ENCODE measurements at places on chromosomes 11 and 22.

DNA sequence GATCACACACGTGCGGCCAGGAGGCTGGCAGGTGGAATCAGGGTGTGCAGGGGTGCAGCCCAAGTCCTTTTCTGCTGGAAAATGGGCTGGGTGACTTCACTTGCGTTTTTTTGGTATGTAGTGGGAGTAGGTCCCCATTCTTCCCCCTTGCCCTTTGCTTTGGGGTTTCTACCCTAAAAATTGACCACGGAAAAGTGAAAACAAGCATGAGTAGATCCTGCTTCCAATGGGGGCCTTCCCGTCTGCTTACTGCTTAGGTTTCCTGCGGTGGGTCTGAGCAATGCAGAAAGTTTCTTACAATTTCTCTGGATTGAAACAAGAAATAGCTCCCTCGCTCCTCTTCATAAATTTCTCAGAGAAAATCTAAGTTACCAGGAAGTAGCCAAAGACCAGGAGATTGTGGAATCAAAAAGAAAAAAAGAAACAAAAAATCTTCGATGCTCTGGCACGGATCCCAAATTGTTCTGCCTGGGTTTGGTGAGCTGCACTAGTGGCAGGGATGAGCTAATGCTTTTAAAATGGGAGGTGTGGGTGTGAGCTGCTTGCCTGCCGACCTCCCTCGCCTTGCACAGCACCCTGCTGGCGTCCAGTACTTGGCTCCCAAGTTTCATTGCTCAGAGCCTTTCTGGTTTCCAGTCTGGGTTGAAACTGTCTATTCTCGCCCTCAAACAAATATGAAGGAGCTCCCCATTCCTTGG lies 2.4 kb downstream of the TIMP3 start:
- no peak for DNase-seq

DNA sequence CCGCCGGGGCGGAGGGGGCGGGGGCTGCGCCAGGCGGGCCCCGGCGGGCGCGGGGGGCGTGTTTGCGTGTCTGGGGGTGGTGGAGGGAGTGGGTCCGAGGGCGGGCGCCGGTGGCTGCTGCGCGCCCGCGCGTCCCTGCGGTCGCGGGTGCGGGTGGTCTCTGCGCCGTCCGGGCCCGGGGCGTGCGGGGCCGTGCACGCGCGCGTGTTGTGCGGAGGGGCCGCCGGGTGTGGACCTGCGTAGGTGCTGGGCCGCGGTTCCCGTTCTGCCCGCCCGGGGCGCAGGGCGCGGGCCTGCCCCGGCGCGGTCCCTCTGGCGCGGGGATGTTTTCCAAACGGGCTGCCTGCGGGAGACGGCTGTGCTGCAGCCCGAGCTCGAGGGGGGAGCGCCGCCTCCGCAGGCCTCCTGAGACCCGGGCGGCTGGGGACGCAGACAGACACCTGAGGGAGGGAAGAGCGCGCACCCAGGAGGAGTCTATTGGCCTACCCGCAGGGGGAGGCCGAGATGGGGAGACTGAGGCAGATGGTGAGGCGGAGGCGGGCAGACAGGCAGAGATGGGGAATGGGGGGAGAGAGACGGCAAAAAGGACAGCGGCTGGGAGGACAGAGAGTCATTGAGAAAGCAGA lies 442 bp downstream of the PELI3 start:
- no peak for DNase-seq

GRCh38 chr11:19059833-19060232 lies 684 bp downstream of the MRGPRX2 start:
- no peak for DNase-seq

DNA sequence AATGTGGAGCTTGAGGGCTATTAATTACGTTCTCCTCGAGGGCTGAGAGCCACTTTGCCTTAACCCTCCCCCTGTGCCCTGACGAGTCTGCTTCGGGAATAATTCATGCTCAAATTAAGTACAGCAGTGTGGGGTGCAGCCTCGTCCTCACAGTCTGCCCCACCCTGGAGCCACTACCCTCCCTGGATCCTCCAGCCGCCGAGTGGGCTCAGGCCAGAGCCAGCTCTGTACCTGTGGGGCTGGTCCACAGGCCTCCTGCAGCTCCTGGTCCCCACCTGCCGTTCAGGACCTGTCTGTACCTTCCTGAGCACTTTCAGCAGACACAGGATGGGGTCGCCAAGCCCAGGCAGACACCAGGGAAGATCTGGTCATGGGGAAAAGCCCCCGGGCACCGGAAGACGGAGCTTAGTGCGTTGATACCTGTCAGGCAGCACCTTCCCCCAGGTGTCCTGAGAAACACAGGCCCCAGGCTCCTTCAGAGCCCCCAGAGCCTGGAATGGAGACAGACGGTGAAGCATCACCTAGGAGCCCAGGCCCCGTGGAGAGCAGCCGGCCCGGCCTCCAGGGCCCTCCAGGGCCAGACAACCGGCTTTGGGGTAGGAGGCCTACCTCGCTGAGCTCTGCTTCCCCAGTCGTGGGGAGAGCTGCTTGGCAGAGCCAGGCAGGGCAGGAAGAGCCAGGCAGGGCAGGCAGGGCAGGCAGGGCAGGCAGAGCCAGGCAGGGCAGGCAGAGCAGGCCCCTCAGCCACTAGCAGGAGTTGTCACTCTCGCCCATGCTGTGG lies 9.7 kb downstream of the TSPAN32 start:
- DNase-seq = no peak

- DNase-seq = no peak
Measured at GRCh38 chr11:113255096-113255495, 59.3 kb upstream of the TTC12 start.

DNA sequence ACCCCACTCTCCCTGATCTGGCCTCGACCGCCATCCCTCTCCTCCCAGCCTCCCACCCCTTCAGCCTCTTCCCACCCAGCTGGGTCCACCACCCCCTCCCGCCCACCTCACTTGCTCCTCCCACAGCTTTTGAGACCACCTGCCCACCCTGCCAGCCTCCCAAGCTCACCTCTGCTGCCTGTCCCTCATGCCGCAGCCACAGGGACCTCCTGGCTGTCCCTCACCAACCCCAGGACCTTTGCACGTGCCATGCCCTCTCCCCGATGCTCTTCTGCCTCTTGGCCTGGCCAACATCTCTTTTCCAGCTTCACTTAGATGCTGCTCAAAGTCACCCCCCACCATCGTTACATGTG lies 6.5 kb downstream of the PNPLA5 start:
- no peak for DNase-seq

DNA sequence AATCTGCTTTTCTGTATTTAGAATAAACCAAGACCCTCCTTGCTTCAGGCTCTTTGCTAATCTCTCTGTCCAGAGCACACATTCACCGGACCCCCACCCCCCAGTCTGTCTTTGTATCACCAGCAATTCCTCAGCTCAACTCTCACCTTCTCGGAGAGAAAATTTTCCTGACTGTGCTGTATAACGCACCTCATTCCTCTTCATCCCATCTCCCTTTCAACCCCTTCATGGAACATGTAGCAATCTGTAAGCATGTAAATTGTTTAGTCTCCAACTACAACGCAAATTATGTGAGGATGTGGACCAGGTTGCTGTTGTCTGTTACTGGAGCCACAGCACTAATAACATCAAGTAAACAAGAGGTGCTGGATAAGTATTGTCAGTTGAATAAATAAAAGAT lies 349.8 kb downstream of the DCDC1 start:
- DNase-seq = no peak

DNA sequence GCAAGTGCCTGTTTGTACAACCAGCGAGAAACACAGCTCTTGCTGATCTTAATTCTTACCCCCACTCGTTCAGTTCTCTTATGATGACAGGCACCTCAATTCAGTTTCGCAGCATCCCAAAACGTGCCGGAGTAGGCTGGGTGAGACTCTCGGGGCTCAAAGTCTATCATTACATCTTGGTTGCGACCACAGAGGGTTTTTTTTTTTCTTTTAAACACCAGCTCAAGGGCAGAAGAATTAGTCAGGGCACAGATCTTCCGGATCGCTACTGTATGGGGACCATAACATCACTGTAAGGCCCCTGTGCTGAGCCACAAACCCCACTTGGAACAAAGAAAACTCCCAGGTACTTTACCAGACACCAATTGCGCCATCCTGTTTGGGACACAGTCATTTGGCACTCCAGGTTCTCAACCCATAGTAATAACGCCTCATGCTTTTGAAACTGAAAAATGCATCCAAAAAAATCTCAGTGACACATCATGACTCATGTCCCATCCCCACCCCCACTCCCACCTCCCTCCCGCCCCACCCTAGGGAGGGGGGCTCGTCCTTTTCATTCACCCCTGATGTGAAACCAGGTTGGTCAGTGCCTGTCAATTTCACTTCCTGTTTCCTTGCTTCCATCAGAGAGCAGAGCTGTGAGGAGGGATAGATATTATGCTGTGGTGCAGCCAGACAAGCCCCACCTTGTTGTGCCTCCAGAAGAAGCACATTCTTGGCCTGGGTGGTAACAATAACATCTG lies 41.0 kb upstream of the CD5 start:
- peak; percentile 60 for DNase-seq

Data from GM12891 (cell line).